HT-29 (cell line): ENCODE measurements at places on chromosomes 1 and 21.

GRCh38 chr1:74467786-74468377 is 44.5 kb downstream of the LRRC53 start:
- DNase-seq = no peak

DNA sequence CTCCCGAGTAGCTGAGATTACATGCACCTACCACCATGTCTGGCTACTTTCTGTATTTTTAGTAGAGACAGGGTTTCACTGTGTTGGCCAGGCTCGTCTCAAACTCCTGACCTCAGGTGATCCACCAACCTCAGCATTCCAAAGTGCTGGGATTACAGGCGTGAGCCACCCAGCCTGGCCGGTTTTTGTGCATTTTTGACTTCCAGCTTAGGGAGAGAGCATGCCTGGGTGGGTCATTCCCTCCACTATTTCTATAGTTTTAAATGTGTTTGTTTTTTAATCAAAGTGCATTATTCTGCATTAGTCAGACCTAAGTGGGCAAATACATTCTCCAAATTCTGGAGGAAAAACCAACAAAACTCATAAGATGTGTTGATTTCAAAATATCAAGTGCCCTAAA is 207.4 kb upstream of the NRIP1 start:
- DNase-seq = no peak

DNA sequence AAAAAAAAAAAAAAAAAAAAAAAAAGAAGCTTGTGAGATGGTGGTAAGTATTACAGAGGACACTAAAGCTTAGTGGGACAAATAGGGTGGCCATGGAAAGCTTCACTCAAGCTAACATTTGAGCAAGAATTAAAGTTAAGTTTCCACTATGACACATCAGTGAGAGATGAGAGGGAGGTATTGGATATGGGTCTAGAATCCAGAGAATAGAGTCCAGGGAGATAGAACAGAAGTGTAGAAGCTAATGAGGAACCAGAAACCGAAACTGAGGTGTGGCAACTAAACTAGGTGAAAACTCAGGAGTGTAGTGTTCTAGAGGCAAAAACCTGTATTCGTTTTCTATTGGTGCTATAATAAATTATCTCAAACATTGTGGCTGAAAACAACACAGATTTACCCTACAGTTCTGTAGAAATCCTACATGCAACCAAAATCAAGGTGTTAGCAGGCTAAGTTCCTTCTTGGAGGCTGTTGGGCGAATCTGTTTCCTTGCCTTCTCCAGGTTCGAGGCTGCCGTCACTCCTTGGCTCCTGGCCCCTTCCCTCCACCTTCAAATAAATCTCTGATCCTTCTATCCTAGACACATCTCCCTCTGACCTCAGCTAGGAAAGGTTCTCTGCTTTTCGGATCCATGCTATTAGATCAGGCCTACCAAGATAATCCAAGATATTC is 36.2 kb downstream of the PTP4A2 start:
- DNase-seq = no peak

DNA sequence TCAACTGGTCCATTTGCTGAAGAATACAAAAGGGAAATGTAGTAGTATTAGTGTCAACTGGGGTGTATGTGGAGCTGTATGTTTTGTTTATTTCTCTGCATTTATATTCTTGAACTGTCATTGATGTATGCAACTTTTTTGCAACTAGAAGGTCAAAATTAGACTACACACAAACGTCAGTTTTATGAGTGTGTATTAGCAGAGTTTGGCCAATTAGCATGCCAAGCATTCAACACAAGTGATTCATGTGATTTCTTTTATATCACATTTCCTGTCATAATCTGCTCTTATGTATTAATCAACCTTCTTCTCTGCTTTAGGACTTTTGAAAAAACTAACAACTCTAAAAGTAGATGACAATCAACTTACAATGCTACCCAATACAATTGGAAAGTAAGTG is 211.1 kb downstream of the LRRC40 start:
- DNase-seq = no peak

GRCh38 chr1:160149233-160149632 is 2.2 kb upstream of the ATP1A4 start:
- DNase-seq = no peak

DNA sequence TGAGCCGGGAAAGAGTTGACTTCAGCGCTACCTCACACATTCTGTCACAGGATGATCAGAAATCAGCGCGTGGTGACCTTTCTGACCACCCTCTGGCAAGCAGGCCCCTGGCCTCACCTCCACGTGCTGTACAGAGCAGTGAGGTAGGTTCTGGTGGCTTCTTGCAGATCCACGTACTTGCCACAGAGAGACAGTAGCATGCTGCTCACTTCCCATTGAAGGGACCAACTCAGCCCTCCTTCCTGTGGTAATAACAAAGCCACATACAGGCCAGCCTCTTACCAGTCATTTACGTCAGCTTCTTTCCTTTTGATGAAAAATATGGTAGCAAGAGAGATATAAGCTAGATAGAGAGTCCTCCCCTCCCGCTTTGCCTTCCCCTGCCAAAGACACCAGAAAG is 200.7 kb downstream of the CHRM3 start:
- DNase-seq = no peak
